ENCODE measurements at places on chromosomes 6 and 20. TPM values are rescaled to one million over a fixed set of nuclear protein-coding genes. Genes with fewer than 3 reads are reported as not detected.

The FAM83C gene
- total RNA-seq, result 0.33 TPM

The ZKSCAN3 gene
- 3.9 TPM for total RNA-seq

The RAET1E gene
- total RNA-seq, result not detected

The OR2B6 gene
- total RNA-seq, result not detected

The GRM4 gene
- total RNA-seq, result 0.22 TPM

The GMPR gene
- total RNA-seq, result 5.1 TPM

The FAM184A gene
- total RNA-seq, result 0.11 TPM

The F13A1 gene
- not detected for total RNA-seq

The SLC16A10 gene
- total RNA-seq, result not detected

The MAFB gene
- 79.3 TPM for total RNA-seq

The CASS4 gene
- 1.5 TPM for total RNA-seq

The RHAG gene
- not detected for total RNA-seq

The TBC1D20 gene
- 53.6 TPM for total RNA-seq

The LAMA4 gene
- 1.2 TPM for total RNA-seq

The B3GAT2 gene
- not detected for total RNA-seq

The ESF1 gene
- 7.1 TPM for total RNA-seq

The CCR6 gene
- not detected for total RNA-seq

The PREP gene
- total RNA-seq, result 15.8 TPM

The PHACTR1 gene
- total RNA-seq, result not detected

The PRL gene
- not detected for total RNA-seq

The PLN gene
- not detected for total RNA-seq

The BTNL2 gene
- total RNA-seq, result not detected

The CRISP2 gene
- not detected for total RNA-seq

Measured in placental epithelial cell (primary cell).